ENCODE measurements at places on chromosomes 12 and 14.

DNA sequence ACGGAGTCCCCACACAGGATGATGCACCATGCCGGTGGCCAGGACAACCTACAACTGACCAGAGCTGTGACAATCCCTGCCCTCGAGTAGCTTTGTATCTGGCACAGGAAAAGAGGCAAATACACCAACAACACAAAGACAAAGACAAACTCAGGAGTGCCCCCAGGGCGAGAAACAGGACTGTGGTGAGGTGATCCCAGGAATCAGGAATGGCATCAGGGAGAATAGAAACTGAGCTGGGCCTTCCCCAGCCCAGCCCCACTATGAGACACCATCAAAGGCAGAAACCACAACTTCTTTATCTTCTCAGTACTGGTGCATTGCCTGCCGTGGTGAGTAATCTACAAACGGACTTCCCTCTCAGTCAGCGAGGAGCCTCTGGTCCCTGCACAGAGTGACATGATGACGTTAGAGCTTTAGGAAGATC is 157.7 kb downstream of the TTC7B start:
- DNase-seq = no peak

- DNase-seq = no peak
These were observed 592.5 kb upstream of the FLRT2 start for GRCh38 chr14:84937449-84937848.

GRCh38 chr12:130552483-130552996 is 163.6 kb downstream of the RIMBP2 start:
- DNase-seq = no peak

GRCh38 chr14:96991226-96991625 is 194.0 kb downstream of the VRK1 start:
- DNase-seq = no peak

GRCh38 chr14:64919618-64920017 is 5.4 kb downstream of the CHURC1 start:
- no peak for DNase-seq

DNA sequence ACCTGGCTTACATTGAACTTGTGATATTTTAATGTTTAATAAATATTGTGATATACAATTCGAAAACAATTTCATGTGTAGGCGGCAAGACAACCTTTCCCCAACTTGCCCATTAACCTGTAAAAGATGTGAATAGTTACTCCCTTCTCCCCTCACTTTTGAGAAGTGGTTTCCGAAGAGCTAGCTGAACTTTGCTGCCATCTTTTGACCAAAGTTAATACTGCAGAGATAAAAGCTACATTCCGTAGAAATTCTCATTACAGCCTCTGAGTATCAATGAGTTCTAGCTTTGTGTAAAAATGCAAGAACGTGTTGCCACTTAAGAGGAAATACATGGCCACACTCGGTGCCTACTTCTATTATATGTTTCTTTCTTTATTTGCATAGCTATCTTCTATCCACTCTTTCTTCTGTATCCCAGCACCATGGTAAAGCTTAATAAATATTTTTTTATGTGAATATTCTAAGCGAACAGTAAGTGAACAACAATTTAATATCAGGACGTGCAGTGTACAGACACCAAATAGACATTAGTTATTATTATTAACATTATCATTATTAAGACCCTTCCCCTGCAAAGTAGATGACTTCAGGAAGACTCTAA is 105.1 kb upstream of the TMEM260 start:
- DNase-seq = no peak
